Stimulated activated naive CD4-positive, alpha-beta T cell treated with Interleukin-2 at 50 U/mL for 16 hours (primary cell): ENCODE measurements at places on chromosomes 5 and 9.

GRCh38 chr5:96235008-96235910 lies 197.8 kb downstream of the PCSK1 start:
- no peak for DNase-seq

- DNase-seq: no peak
Observed at GRCh38 chr5:75461679-75462078, 49.8 kb downstream of the CERT1 start.

DNA sequence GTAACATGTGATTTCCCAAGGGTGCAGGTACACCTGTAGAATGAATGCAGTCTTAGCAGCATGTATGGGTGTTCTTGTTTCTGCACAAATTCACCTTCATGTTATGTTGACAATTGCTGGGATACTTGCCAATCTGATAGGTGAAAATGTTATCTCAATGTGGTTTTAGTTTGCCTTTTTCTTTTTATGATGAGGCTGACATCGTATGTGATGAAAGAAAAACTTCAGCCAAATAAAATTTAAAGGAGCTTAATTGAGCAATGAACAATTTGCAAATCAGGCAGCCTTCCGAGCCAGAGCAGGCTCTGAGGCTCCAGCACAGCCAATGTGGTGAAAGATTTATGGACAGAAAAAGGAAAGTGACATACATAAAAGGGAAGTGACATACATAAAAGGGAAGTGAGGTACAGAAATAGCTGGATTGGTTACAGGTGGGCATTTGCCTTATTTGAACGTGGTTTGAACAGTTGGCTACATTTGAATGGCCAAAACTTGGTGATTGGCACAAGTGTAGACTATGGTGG lies 10.5 kb downstream of the TAL2 start:
- DNase-seq: no peak

DNA sequence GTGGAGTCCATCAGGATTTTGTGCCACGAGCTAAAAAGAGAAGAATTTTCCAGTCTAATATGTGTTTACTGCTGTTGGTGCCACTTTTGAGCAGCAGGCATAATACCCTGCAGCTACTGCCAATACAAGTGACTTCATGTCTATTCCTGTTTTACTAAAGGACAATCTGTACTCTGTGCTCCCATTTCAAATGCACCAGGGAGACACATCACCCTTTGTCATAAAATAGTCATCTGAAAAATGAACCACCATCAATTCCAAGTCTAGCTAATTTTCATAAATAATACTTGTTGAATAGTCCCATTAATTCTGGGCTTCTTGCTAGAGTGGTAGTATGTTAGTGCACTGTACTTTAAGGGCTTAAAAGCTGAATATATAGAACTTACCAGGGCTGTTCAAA lies 8.9 kb upstream of the PKD2L2 start:
- no peak for DNase-seq

- DNase-seq: no peak
Observed at GRCh38 chr9:74821636-74822035, 66.1 kb downstream of the TRPM6 start.

DNA sequence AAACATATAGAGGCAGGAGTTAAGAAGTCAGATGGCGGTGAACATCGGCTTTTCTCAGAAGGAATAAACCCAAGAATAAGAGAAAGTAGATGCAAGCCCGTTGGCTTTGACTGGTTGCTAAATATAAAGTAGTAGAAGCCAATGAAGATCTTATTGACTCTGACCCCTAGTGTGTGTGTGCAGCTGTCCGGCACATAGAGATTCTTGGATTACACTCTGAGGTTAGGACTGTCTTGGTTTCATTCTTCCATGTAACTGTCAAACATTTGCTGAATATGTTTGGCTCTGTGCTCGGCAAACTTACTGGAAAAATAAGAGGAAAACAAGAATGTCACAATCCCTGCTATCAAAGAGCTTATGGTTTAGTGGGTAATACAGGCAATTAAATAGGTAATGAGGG lies 54.9 kb downstream of the ASTN2 start:
- DNase-seq: no peak

DNA sequence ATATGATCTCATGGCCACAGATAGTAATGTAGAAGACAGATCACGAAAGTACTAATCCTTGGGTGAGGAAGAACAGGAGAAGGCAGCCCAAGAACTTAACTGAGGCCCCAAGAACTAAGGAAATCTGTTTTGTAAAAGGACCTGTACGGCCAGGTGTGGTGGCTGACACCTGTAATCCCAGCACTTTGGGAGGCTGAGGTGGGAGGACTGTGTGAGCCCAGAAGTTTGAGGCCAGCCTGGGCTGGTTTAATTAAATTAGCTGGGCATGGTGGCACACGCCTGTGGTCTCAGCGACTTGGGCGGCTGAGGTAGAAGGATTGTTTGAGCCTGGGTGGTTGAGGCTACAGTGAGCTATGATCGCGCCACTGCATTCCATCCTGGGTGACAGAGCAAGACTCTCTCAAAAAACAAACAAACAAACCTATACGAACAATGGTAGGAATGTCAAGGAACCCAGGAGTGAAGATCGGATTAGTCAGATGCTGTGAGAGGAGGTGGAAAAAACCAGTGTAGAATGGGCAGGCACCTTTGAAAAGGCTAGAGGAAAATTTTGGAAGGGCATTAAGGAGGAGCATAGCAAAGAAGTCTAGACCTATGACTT lies 283.8 kb upstream of the DMRT1 start:
- DNase-seq: no peak

- no peak for DNase-seq
Observed at GRCh38 chr9:37200433-37201005, 80.1 kb downstream of the ZCCHC7 start.

DNA sequence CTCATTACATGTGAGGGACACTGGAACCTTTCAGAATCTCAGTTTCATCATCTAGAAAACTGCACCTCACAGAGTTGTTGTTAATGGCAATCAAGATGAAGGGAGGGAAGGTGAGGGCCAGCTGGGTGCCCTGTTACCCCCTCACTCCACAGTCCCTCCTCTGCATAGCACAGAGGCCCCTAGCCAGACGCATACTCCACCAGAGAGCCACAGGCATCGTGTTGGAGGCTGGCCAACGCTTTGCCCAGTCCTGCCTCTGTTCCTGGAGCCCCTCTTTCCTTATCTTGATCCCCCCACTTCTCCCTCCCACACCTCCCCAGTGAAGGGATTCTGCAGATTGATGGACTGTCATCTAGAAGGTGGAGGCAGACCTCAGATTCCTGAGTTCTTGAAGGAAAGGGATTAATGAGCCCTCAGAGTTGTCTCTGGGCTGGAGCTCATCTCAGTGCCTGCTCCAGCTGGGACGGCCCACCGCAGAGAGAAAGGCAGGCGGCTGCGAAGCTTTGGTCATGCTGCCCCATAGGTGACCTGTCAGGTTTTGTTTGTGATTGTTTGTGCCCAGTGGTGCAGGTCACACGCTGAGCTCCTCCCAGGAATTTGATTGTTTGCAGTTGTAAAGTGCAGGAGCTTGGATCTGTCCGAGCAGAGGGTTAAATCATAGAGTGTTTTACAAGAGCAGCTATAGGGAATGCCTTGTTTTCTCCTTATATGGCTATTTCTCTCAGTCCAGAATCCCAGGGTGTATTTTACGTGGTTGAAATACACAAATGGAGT lies 487.3 kb downstream of the CCDC171 start:
- DNase-seq: no peak

DNA sequence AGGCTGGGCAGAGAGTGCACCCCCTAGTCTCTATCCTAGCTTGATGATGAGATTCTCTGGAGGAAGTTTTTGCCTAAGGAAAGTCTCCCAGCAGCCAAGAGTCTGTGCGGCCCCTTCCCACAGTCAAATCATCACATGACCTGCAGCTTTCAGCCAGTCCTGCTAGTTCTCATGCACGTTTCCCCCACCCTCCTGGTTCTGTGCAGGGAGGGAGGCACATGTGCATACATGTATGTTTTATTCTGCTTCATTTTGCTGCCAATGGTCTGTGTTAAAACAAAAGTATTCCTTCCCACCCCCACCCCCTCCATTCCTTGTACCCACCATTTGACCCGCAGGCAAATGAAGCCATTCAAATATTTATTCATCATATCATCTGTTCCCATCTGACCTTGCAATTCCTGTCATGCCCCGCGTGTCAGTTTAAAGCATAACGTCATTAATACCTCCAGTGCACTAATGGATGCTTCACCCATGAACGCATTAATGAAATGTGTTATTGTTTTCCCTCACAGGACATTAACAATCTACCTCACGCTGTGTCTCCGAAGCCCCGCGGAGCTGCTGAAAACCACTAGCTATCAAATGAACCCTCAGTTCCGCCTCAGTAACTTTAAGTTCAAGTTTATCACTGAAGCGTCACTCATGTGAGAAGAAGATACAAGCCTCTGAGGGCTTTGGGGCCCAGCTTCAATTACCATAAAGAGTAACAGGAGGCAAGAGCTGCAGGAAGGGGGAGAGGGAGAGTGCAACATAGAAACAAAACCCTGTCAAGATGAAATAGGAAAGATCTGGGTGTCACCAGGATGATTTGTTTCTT lies 139.6 kb downstream of the RASEF start:
- DNase-seq: no peak

- no peak for DNase-seq
Observed at GRCh38 chr5:176854164-176854563, 43.8 kb downstream of the UNC5A start.

- peak; percentile 32 for DNase-seq
Observed at GRCh38 chr5:116947691-116948528, 373.3 kb upstream of the SEMA6A start.

GRCh38 chr5:67025457-67025856 lies 171.1 kb downstream of the CD180 start:
- no peak for DNase-seq

GRCh38 chr9:81417299-81417675 lies 272.1 kb downstream of the TLE1 start:
- DNase-seq: no peak

DNA sequence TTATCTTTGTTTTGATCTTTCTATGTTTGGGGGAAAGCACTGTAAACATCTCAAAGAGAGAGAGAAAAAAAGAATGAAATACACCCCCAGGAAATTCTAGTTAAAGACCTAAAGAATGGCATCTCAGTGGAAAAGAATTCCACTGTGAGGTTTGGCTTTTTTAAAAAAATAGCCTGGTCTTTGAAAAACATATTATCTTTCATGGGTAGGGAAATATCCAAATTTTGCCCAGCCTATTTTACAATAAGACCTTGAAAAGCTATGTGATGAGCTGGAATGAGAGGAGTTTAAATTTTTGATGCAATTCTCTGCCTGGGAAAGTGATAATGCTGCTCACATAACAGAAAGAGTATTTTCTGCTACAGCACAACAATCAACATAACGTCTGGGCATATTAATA lies 348.1 kb upstream of the WWC1 start:
- no peak for DNase-seq

GRCh38 chr5:60382716-60383115 lies 317.2 kb downstream of the DEPDC1B start:
- DNase-seq: no peak

GRCh38 chr5:8176101-8176693 lies 307.2 kb downstream of the MTRR start:
- DNase-seq: no peak

DNA sequence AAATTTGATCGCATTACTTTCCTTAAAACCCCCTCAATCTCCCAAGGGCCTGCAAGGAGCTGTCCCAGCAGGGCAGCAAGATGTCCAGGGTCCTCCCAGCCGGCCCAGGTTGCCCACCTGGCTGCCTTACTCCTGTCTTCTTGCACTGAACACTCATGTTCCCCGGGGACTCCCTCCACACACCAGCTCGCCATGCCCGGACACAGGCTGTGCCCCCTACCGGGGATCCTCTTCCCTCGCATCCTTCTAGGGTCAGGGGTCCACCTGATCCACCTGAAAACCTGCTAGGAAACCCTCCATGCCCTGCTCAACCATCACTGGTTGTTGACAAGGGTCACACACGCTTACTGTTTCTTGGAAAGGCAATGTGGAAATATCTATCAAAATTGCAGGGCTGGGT lies 172.0 kb upstream of the MSX2 start:
- DNase-seq: no peak

GRCh38 chr5:142902186-142902965 lies 132.2 kb downstream of the ARHGAP26 start:
- DNase-seq: no peak

GRCh38 chr5:1781726-1782384 lies 17.8 kb downstream of the MRPL36 start:
- no peak for DNase-seq

DNA sequence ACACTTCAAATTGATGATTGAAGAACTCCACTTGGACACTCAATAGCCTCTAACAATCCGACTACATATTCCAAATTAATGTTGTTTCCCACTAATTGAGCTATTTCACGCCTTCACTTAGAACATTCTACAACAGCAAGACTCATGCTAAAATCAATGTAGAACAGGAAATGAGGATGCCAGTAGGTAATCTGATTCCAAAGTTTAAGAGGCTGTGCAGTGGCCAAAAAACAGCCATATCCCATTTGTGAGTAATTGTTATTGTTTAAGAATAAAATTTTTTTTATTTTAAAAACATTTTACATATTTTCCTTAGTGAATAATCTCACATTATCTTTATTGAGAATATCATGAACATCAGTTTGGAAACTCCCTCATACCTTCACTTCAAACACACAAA lies 35.7 kb upstream of the GHR start:
- DNase-seq: no peak

- DNase-seq: no peak
Observed at GRCh38 chr5:158406884-158407823, 548.2 kb upstream of the CLINT1 start.

DNA sequence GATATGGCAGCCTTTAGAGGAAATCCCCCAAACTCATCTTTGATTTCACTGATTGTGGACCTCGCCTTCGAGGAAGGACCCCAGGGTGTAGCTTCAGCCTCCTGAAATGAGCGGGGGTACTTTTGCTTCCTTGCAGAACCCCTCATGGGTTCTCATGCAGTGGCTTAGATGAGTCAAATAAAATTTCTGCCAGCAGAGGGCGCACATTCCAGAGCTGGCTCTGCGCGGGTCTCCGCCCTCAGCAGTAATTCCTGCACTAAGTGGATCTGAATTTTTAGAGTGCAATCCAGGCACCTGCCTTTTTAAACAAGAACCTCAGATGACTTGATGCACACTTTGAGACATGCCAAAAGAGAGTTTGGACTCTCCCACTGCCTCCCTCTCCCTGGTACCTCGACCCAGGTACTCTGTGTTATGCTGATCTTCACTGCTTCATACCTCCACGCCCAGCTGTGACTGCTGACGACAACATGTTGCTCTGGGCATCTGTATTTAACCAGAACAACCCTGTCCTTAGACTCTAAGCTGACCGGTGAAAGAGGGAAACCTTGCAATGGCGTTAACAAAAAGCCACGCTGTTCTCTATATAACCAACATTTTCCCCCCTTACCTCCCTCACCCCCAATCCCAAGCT lies 7.3 kb downstream of the EGFLAM start:
- no peak for DNase-seq

- DNase-seq: no peak
Observed at GRCh38 chr5:176626876-176627236, 3.5 kb downstream of the SNCB start.

GRCh38 chr9:82116556-82116955 lies 128.0 kb downstream of the SPATA31D1 start:
- DNase-seq: no peak

GRCh38 chr9:113492343-113493202 lies 29.0 kb downstream of the RGS3 start:
- no peak for DNase-seq

- no peak for DNase-seq
Observed at GRCh38 chr5:142325725-142326479, 1.1 kb upstream of the SPRY4 start.
